ENCODE measurements at places on chromosomes 3 and 15.

- no peak for DNase-seq
These were observed 8.5 kb downstream of the PDIA5 start for GRCh38 chr3:123075359-123075758.

GRCh38 chr3:109963831-109964230 lies 626.5 kb upstream of the DPPA4 start:
- DNase-seq: no peak

DNA sequence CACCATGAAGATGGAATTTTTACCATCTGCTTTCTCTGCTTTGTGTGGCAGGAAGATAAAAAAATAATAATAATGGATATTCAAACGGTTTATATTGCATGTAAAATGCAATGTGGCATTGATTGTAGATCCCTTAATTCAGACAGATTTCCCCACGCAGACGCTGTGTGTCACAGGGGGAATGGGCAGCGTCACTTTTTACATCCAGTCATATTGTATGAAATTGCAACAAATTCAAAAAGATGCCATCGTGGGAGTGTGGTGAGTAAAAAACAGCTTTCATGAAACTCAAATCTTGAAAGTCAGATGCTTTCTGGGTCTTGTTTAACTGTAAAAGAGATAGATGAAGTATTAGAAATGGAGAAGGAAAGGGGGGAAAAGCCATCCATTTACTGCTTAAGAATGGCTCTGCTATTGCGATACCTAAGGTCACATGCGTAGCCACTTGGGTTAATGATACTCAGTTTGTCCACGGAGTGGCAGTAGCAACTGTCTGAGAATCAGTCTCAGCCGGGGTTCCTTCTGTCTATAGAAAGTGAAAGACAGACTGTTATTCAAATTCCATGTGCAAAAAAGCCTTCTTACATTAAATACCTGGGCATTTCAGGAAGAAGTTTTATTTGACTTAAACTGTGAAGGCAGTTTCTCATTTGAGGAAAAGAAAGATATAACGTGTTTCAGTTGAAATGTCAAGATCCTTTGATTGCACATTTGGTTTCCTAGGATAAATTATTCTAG lies 28.5 kb downstream of the BTD start:
- peak; percentile 48 for DNase-seq

DNA sequence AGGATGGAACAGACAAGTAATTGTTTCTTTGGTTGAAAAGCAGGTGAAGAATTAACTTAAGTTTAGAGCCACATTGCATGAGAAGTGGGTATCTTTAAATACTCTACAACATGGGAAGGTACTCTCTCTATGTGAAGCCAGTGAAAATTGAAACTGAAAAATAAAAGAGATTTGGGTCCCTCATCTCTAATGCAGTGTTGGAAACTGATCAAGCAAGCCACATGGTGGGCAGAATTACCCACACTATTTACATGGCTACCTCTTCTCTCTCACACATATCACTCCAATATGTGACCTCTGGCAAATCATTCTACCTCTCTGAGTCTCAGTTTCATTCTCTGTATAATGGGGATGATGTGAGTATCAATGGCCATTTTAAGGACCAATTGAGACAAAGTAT lies 339.0 kb downstream of the IL5RA start:
- no peak for DNase-seq

All from brain pericyte (primary cell).